OCI-M1 (cell line): ENCODE measurements at places on chromosomes 12 and 14.

- DNase-seq = no peak
Measured at GRCh38 chr12:54341378-54342300, 16.7 kb downstream of the COPZ1 start.

- no peak for DNase-seq
Measured at GRCh38 chr12:79676579-79676978, 14.2 kb downstream of the PAWR start.

GRCh38 chr12:45432710-45433109 is 216.8 kb downstream of the ANO6 start:
- DNase-seq = no peak

DNA sequence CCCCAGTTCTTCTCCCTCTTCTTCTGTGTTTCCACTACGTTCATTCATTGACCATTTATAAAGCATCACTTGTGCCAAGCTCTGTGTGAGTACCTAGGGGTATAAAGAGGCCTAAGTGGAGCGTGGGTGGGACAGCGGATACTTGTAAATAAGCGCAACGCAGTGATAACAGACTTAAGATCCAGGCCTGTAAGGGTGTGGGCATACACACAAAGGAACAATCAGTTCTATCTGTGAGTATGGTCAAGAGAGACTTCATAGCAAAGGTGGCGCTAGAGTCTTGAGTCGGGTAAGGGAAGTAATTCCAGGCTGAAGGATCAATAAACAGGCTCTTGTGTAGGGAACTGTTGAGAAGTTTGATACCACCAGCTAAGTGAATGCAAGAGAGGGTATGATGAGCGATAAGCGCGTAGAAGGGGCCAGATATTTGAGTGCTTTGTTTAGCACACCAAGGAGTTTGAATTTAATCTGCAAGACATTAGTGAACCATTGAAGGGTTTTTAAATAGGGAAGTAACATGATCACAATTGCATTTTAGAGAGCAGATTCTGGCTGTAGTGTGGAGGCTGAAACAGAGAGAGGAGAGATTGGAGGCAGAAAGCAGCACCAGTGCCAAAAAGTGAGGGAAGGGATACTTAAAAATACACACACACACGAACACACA is 1.0 kb upstream of the GXYLT1 start:
- peak; percentile 51 for DNase-seq

DNA sequence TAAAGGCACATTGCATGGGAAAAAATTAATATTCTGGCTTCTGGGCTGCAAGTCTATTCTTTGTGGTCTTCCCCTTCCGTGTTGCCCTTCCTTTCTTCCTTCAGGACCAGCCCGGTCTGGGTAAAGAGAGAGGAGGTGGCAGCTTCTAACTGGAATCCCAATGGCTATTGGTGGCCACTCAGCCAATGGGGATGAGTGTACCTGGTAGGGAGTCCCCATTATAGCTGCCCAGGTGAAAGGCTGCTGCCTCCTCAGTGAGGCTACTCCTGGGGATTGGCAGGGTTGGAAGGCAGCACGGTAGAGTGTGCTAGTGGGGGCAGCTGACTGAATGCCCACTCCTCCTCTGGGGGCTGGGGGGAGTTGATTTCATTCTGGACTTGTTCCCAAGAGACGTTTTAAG is 112.6 kb downstream of the RBM19 start:
- DNase-seq = no peak
